Left colon (tissue), 2 donors: ENCODE measurements at places on chromosomes 1 and 21.

DNA sequence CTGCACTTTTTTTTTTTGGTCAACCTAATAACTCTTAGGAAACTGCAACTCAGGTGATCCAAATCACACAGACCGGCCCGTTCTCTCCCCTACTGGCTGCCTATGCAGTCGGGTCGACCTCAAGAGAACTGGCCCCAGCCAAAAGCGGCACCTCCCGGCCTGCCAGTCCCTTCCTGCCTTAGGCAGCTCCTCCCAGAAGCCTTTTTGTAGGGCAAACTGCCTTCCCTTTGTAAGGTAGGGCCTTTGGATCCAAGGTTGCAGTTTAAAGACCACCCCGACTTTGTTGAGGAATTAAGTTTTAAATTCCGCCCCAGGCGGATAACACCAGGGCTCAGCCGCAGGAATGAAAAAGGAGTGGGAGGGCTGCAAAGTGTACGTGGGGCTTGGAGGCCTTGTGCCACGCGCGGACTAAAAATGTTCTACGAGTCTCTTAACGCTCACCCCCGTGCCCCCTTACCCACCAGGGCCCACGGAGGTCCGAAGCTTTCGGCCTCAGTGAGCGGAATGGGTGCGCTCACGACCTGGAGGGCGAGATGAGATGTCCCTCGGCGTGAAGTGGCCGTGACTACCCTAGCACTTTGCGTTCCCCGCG lies 642 bp upstream of the ST3GAL3 start:
- DNase-seq, result peak; percentile 33

GRCh38 chr1:62437273-62437940 lies 558 bp downstream of the USP1 start:
- no peak for DNase-seq

DNA sequence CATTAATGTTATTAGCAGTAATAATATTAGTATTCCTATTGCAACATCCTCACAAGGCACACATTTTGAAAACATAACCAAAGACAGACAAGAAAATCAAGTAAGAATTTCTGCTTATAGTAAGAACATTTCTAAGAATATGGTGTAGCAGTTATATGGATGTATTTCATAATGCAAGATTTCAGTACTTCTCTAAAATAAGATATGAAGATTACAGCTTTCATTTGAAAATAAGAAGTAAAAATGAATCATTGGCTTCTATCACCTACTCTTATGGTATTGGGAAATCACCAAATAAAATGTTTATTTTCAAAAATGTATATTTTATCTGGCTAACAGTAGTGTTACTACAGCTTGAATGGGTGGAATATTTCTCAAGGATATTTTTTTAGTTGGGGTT lies 103.8 kb upstream of the USP25 start:
- DNase-seq, result no peak

- DNase-seq, result no peak
These were observed 373.0 kb downstream of the PLPP3 start for GRCh38 chr1:56206391-56206790.

GRCh38 chr21:45355573-45355972 lies 49.4 kb upstream of the COL18A1 start:
- DNase-seq, result no peak

DNA sequence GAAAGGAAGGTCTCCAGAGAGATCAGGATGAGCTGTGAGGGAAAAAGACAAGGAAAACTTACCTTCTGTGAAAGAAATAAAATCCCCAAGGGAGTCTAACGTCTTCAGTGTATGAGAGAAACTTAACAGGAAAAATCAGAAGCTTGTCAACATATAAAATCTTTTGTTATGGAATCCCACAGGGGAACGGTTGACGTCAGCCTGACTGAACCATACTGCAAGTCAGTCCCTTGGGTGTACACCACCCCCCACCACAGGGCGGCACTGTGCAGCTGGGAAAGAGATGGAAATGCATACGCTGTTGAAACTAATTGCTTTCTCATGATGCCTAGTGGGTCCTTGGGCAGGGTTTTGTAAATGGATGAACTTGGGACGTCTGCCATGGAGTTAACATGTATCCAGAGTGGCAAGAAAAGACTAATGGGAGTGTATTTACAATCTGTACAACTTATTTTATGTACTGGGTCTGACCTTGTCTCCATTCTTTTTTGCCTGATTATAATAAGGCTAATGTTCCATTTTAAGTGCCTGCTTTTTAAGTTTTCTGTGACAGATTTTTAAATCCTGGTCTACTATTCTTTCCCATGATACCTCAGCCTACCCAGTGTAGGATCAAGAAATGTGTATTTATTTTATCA lies 22.7 kb downstream of the UTP25 start:
- peak; percentile 22 for DNase-seq

DNA sequence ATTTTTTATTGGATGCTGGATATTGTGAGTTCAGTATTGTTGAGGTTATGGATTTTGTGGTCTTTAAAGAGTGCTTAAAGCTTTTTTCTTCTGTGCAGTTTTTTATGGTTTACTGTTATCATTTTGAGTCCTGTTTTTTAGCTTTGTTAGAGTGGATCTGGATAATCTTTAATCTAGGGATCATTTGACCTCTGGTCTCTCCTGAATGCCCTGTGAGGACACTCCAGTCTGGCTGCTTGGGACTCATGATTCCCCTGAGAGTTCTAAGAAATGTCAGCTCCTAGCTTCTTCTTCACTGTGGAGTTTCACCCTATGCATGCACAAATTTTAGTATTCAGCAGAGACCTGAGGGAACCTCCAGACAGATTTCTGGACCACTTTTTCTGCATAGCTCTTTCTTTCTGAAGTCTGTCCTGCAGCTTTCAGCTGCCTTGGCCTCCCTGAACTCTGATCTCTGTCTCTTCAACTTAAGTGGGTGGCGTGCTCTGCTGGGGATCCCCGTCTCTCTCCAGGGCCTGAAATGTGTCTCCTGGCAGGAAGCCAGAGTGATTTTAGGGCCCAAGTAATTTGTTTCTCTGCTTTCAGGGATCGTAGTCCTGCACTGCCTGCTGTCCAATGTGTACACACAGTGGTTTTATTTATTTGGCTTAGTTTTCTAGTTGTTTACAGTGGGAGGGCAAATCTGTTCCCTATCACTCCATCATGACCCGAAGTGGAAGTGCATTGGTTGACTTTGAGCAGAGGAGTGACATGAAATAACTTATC lies 14.7 kb downstream of the PEX14 start:
- no peak for DNase-seq

DNA sequence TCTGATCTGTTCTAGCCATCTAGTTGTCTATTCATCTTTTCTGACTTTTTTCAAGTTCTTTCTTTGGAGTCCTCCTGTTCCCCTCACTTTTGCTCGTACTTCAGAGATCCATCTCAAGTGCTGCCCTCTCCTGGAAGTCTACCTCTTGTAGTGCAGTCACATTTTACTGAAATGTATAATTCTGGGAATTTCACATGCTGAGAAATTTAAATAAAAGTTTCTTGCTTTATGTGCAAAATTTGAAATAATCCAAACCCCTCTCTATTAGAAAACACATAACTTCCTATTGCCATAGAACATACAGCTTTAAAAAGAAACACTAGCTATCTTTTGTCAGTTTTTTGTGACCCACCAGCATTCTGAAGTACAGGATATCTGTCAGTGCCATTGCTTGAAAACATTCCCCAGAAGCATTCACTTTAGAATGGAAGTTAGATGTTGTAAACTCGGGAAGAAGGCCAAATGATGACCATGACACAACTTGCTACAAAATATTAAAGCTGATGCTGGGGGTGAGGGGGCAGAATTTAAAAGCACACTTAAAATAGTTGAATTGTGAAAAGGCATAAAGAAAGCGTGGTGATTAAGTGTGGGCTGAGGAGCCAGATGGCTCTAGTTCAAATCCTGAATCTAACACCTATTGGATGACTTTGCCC lies 22.0 kb downstream of the RLF start:
- no peak for DNase-seq

- DNase-seq, result no peak
These were observed 391.8 kb downstream of the MATN1 start for GRCh38 chr1:30331415-30332065.

- no peak for DNase-seq
These were observed 9.9 kb downstream of the TSSK3 start for GRCh38 chr1:32372149-32372756.

GRCh38 chr1:63701187-63701586 lies 72.6 kb upstream of the ROR1 start:
- peak; percentile 75 for DNase-seq

DNA sequence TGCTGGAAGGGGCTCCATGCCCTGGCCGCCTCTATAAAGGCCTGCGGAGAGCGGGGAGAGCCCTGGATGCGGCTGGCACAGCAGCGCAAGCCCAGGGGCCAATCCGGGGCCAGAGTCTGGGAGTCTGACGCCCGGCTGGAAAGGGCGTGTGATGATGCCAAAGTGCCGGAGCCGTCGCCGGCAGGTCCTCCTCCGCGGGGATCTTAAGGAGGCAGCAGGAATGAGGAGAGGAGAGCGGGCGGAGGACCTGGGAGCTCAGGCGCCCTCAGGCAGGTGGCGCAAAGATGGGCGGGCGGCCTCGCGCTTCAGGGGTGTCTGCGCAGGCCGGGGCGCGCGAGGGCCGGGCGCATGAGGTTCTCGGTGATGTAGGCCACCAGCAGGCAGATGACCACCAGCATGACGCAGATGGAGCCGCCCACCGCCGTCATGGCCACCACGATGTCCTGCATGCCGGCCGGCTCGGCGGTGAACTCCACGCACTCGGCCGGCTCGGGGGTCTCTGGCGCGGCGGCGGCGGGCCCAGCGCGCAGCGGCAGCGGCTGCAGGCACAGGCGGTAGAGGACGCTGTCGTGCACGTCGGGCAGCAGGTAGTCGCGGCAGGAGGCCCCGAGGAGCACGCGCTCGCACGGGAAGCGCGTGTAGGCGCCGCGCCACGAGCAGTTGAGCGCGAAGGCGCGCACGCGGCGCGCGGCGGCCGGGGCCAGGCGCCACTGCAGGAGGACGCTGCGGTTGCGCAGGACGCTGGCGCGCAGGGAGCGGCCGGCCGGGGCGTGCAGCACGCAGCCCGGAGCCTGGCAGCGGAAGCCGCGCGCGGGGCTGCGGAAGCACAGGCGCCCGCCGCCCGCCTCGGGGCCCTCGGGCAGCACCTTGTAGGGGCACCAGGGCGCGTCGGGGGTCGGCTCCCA lies 653 bp downstream of the FNDC10 start:
- no peak for DNase-seq

GRCh38 chr1:22452481-22452957 lies 868 bp downstream of the ZBTB40 start:
- DNase-seq, result no peak

GRCh38 chr21:45518742-45519141 lies 23.5 kb downstream of the SLC19A1 start:
- DNase-seq, result no peak

DNA sequence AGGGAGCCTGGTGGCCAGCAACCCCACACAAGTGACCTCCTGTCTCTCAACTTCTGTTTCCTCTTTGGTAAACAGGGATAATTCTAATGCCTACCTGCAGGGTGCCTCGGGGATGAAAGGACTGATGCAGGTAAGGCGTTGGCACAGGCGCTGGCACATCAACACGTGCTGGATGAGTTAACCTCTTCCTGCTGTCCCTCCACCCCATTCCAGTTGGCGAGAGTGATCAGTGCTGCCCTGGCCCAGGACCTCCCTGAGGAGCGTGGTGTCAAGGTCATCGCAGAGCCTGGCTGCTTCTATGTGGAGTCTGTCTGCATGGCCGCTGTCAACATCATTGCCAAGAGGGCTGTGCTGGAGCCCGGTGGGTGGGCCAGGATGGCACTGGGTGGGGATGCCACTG lies 69.1 kb upstream of the TINAGL1 start:
- no peak for DNase-seq

- no peak for DNase-seq
These were observed 29.0 kb upstream of the CCDC190 start for GRCh38 chr1:162889989-162890388.

GRCh38 chr1:203555511-203556046 lies 61.6 kb downstream of the OPTC start:
- DNase-seq, result no peak

DNA sequence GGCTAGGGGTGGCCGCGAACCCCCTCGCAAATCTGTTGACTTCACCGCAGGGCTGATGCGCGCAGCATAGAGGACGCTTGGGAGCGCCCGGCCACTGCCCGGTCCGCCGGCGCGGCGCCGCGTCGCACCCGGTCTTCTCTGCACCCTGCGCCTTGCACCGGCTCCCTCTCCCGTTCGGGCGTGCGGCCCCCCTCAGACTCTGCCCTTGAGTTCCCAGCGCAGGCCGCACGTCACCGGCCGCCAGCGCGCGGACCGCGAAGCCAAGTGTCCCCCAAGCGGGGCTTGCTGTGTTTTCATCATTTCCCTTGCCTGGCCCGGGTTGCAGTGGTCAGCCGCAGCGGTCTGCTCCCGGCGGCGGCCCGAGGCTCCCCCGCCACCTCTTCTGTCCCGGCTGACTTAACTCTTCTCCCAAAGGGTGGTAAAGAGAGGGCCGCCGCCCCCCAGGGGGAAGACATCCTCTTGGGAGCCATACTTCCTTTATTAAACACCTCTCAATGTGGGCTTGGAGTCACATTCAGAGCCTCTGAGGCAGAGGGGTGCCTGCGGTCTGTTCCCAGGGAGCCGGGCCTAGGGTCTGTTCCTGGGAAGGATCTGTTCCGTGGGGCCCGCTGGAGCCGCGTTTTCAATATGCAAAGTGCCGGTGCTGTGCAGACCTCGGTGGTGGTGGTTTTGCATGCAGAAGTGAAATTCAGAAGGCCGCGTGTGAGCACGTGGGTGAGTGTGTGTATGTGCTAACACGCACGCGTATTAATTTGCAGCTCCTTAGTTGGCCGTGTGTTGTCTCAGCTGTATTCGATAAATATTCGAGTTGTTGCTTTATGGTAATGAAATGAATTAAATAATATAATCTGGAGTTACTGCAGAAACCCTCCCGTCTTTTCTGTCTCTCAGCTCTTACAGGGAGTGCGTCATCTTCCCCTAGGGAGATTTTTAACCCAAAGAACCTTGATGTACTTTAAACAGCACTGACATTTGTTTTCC lies 17.6 kb downstream of the PBX1 start:
- peak; percentile 12 for DNase-seq

DNA sequence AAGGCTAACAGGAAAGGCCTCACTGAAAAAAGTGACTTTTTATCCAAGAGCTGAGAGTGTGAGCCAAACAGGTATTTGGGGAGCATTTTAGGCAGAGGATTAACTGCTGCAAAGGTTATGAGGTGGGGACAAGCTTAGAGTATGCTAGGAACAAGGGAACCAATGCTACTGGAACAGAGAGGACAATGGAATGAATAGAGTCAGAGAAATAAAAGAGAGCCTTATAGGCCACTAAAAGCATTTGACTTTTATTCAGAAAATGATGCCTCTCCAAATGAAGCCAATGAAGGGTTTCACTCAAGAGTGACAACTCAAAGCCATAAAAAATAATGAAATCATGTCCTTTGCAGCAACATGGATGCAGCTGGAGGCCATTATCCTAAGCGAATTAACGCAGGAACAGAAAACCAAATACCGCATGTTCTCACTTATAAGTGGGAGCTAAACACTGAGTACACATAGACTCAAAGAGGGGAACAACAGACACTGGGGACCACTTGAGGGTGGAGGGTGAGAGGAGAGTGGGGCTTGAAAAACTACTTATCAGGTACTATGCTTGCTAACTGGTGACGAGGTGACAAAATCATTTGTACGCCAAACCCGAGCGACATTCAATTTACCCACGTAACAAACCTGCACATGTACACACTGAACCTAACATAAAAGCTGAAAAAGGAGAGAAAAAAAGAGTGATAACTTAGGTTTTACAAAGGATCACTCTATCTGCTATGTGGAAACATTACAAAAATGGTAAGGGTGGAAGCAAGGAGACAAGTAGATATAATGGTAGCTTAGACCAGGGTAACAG lies 11.1 kb downstream of the PTP4A2 start:
- DNase-seq, result no peak

- DNase-seq, result no peak
These were observed 26.2 kb upstream of the ID3 start for GRCh38 chr1:23585321-23586022.

- no peak for DNase-seq
These were observed 246.6 kb upstream of the AJAP1 start for GRCh38 chr1:4407851-4408250.
